ENCODE measurements at places on chromosomes 5 and 9.

- DNase-seq, result no peak
Measured at GRCh38 chr9:114555696-114556095, 31.9 kb upstream of the ATP6V1G1 start.

DNA sequence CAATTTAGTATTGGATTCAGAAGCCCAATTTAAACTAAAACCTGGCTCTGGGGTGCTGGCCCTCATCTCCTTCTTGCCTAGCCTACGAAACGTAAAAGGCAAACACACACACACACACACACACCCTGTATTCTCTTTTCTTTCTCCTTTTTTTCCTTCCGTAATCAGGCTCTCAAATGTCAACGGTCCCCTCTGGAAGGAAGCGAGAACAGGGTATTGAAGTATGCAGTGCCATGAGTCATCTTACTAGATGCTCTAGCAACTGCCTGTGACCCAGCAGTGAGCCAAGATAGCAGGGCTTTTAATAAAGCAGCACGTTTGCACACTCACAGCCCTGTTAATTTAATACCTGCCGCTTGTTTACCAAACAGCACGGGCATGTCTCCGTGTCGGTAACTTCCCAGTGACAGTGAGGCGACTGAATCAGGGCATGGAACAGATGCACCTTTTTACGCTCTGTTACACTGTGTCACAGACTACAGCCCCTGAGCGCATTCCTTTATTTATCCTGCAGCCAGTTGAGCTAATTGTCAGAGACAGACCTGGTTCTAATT lies 243.8 kb downstream of the BNC2 start:
- DNase-seq, result no peak

GRCh38 chr5:123438902-123439301 lies 15.7 kb upstream of the CEP120 start:
- no peak for DNase-seq

- DNase-seq, result no peak
Measured at GRCh38 chr5:111227801-111228200, 3.6 kb downstream of the CAMK4 start.

GRCh38 chr9:108444400-108445358 lies 411.1 kb downstream of the ACTL7B start:
- no peak for DNase-seq

DNA sequence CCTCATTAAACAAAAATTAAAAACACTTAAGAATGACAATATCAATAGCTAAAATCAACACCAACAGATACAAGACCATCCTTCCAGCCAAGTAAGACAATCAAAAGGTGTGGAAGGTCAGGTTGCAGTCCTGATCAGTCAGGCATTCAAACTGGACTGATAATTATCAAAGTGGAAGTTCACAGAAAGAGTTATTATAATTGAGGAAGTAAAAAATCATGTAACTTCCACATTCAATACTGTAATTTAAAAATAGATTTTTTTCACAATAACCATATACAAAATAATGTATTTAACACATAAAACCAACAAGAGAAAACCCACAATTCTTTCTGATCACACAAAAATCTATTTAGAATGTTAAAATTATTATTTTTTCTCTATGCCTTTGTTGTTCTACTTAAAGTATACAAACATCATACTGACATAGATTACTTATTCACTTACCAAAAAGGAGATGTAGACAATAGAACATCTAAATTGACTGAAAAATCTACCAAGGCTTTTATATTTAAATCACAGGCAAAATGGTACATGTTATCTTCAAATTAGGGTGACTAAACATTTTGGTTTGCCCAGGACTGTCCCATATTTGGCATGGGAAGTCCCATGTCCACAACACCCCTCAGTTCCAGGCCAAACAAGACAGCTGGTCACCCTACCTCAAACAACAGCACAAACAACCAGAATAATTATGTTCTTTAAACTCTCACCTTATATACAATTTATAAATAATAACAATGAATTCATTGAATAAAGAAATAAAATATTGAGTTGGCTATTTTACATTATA lies 142.5 kb upstream of the SLC24A2 start:
- no peak for DNase-seq

DNA sequence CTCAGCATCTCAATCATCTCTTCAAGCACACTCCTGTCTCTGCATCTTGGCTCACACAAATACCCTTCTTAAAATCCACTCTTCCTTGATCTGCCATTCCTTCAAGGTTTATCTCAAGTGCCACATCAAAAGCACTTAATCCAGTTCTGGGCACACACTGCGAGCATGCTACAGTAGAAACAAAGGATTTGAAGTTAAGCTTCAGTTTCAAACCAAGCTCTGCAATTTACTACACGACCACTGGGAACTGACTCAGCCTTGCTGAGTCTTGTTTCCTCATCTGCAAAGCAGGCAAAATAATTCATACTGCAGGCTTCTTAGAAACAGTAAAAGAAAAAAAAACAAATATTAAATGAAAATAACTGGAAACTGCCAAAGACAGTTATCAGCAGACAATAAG lies 50.5 kb upstream of the CTNNAL1 start:
- no peak for DNase-seq

- no peak for DNase-seq
Measured at GRCh38 chr5:65066387-65067146, 297.8 kb downstream of the CWC27 start.

DNA sequence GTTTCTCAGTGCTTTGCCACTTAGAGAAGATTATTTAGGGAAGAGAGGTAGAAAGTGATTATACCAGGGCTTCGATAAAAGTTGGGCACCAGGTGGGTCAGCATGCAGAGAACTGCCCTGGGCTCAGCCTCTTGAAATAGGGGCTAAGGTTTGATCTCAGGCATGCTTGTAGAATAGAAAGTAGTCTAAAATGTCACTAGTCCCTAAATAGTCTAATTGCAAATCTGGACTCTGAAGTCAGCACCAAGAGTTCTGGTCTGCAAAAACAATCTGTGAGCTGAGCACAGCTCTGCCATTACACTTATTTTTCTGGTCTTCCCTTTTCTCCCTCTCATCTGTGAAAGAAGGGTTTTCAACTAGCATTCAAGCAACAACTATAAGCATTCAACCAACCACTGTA lies 248.0 kb downstream of the SMARCA2 start:
- no peak for DNase-seq

Measured in memory B cell (primary cell).